Bronchus fibroblast of lung (primary cell): ENCODE measurements at places on chromosomes 5 and 9. TPM values are rescaled to one million over a fixed set of nuclear protein-coding genes. Genes with fewer than 3 reads are reported as not detected.

The PCDHGB6 gene
- total RNA-seq: 1.3 and 2.1 TPM in 2 replicates

The THBS4 gene
- 1.2 and 2.4 TPM in 2 replicates for total RNA-seq

The CACNA1B gene
- under 0.01 TPM in 2 replicates for total RNA-seq

The ADAMTS16 gene
- total RNA-seq: 0.30 and 0.50 TPM in 2 replicates

The NUTM2G gene
- total RNA-seq: not detected in 2 replicates

The NR5A1 gene
- not detected in 2 replicates for total RNA-seq
